ENCODE measurements at places on chromosomes 11 and 22.

DNA sequence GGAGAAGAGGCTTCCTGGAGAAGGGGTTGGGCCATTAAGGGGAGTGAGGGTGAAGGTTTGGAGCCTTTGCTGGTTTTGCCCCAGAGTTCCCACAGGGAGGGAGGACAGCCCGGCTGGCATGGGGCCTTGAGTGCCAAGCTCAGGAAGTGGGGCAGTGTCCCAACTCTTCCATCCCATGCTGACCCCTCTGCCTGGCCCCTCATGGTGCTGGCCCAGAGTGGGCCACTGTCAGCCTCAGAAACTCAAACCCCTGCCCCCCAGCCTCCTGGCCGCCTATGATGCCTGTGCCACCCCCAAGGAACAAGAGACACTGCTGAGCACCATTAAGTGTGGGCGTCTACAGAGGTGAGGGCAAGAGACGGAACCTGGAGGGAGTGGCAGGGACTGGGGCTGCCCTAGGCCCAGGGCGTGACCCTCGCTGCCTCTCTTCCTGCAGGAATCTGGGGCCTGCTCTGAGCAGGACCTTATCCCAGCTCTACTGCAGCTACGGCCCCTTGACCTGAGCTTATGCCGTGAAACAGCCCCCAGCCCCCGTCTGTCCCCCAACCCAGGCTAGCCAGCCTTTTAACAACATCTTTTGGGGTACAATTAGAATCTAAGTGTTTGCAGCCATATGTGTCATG, 5.4 kb downstream of the MUS81 start:
- DNase-seq = no peak

DNA sequence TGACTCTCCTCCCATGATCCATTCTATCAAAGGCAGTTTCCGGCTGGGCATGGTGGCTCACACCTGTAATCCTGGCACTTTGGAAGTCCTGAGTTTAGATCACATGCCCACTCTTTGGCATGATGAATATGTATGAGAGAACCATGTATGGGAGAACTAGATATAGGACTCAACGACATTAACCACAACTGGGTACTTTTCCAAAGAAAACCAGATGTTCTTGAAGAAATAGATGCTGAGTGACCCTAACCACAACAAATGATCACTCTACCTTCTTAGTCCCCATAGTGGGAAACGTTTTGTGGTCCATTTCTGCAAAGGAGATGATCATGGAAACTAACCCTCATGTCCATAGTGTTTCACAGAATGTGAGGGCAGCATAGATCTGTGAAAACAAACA, 13.6 kb downstream of the FJX1 start:
- no peak for DNase-seq

- no peak for DNase-seq
Observed at GRCh38 chr11:83367745-83368144, 81.6 kb upstream of the CCDC90B start.

GRCh38 chr11:79390477-79390876, 50.4 kb downstream of the TENM4 start:
- DNase-seq = no peak

GRCh38 chr11:85874265-85874664, 19.1 kb downstream of the CCDC83 start:
- DNase-seq = no peak

DNA sequence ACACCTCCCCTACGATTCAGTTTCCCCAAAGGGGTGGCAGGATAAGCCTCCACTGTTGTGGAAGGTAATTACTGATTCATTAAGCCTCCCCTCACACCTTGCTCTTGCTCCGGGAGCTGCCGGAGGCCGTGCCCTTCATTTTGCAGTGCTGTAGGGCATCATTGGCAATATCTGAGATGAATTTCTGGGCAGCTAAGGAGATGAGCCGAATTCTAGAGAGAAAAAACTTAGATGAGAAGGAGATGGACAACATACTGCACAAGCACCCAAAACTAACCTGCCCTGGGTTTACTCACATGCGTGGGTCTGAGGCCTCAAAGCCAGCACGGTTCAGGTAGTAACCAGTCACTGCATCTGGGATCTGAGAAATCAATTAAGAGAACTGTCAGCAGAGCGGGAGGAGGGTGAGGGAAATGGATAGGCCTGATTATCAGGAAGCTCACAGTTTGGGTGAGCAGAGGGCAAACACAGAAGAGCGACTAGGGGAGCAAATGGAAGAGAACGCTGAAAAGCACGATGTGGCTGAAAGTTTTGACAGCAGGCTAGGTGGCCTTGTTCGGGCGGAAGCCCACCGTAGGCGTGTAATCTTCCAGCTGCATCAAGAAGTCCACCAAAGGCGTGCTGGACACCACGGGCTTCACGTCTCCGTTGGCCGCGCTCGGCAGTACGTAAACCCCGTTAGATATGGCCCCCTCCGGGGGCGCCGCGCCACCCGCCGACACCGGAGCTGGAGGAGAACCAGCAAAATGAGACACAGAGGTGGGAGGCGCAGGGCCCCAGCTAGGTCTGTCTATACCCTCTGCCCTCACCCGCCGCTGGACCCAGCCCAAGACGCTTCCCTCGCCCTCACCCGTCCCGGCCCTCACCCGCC, 689 bp downstream of the TAF10 start:
- DNase-seq = peak; percentile 30

- DNase-seq = no peak
Observed at GRCh38 chr11:72730737-72731136, 21.5 kb downstream of the ARAP1 start.

DNA sequence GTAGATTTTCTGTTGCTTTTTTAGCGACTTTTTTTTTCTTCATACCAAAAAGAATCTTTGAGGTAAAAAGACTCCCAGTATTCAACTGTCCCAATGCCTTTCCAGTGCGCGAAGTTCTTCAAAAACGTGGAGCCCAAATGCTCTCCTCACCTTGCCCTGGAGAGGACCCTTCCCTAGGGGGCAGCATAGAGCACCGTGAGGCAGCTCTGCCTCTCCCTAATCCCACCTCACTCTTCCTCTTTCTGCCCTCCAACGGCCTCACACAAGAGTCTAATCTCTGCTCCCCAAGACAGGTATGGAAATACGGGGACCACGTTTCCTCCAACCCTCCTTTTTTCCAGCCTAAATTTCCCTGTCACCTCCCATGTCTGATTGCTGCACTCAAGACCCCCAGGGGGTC, 117.5 kb upstream of the ALX4 start:
- DNase-seq = peak; percentile 42

DNA sequence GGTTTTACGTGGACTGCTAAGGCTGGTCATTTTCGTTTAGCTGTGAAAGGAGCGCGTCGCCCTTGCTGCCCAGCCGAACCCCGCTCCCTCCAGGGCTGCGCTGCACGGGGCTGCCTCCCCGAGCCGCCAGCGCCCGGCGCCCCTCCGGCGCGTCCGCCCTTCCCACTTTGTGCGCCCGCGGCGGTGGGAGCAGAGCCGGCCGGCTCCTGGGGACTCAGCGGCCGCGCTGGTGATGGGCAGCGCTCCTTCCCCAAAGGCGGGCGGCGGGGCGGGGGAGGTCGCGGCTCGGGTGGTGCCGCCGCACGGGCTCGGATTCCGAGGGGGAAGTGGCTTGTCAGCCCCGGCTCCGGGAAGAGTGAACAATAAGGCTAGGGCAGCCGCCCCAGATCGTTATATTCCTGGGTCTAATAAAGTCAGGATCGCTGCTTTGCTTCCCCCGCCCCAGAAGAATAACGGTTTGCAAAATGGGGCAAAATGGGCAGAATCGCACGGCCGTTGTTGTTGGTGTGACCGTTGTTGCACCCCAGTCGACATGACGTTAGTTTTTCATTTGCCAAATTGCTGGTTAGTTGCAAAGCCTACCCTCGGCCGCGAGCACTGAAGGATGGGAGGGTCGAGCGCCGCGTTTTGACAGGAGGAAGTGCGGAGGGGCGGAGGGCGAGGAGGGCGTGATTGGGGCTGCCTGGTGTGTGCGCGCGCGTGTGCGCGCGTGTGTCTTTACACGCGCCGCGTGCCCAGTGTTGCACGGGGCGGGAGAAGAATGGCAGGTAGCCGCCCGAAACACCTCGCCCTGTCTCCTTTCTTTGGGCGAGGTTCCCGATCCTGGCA, 745 bp downstream of the NCAM1 start:
- DNase-seq = peak; percentile 38

- DNase-seq = no peak
Observed at GRCh38 chr11:12529793-12530192, 144.4 kb upstream of the TEAD1 start.

GRCh38 chr11:74650498-74650897, 58.1 kb downstream of the POLD3 start:
- DNase-seq = no peak

DNA sequence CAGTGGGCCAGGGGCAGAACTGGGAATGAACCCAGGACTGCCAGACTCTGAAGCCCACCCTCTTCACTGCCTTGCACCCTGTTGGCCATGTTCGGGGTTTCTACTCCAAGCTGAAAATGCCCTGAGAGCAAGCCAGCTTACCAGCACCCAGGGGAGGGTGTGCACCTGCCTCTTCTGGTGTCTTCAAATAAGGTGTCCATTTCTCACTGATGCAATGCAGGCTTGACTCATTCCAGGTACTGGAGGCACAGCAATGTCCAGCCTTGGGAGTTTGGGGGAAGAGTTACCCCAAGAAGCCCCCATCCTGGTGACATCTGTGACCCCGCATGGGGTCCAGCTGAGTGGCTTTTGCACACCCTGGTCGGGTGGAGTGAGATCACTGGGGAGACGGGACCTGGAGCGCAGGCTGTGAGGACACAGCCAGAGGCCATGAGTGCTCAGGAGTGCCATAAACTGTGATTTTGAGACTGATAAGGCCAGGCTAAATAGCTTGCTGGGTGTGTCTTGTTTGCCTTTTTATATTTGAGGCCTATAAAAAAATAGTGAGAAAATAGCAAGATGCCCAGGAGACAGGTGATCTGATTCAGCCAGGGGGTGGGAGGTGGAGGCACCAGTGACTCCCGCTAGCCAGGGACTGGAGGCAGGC, 4.6 kb upstream of the CERK start:
- DNase-seq = peak; percentile 61

DNA sequence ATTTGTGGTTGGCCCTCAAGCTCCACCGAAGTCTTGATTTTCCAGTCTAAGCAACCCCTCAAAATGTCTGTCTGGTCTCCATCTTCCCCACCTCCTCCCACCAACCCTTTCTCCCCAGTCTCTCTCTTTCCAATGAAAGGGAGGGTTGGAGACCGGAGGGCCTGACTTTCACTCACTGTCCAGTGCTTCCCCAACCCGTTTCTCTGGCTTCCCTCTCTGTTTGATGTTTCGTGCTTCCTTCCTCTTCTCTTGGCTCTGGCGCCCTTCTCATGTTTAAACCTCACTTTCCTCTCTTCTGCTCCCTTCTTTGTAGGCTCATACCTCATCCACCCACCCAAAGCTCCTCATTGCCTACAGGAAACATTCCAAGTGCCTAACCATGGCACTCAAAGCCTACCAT, 11.1 kb upstream of the VPS37C start:
- no peak for DNase-seq

DNA sequence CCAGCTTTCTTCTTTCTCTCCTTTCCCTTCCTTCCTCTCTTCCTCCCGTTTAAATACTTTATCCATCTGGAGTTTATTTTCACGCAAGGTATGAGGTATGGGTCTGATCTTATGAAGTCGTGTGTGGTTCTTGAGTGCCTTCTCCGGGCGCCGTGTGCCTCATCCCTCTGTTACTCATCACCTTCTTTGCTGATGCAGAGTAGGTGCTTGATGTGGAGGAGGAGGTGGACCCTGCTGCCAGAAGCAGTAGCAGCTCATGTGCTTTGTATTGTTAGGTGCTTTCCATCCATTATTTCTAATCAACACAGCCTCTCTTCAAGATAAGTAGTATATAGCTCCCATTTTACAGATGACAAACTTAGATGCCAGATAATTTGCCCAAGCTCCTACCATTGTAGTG, 47.0 kb downstream of the TNRC6B start:
- DNase-seq = no peak

GRCh38 chr11:69862331-69862771, 43.1 kb upstream of the FGF3 start:
- peak; percentile 85 for DNase-seq

- DNase-seq = peak; percentile 57
Observed at GRCh38 chr11:122872046-122872445, 10.5 kb upstream of the JHY start.

- DNase-seq = no peak
Observed at GRCh38 chr11:108847298-108847990, 182.6 kb downstream of the DDX10 start.

DNA sequence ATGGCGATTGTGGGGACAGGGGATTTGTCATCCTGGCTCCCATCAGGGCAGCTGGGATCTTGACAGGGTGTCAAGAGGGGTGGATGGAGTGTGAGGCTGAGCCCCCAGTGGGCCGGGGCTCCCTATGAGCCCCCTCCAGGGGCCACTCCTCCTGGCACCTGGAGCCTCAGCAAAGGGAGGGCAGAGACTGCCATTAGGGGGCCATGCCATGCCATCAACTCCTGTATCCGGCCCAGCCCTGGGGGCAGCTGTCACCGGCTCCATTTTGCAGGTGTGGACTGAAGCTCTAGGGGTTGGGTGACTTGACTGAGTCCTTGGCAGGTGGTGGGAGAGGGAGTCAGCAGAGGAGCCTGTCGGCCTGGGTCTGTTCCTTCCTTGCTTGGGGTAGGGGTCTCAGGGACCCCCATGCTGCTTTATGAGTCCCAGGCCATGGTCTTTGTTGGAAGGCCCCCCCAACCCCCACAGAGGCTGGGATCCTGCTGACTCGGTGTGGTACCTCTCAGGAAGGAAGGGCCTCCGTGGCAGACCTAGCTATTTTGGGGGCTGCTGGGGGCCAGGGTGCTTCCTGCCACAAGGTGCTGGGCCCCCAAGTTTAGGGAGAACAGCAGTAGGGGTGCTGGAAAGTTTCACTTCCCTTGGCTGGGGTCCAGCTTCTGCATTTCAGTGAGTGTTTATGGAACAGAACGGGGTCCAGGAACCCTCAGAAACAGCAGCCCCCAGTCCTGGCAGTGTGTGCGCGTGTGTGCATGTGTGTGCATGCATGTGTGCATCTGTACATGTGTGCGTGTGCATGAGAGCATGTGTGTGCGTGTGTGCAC, 1.5 kb downstream of the ACY3 start:
- no peak for DNase-seq

GRCh38 chr11:134487696-134488095, 75.7 kb upstream of the B3GAT1 start:
- DNase-seq = no peak

- no peak for DNase-seq
Observed at GRCh38 chr11:63543711-63544110, 7.1 kb downstream of the PLAAT4 start.

DNA sequence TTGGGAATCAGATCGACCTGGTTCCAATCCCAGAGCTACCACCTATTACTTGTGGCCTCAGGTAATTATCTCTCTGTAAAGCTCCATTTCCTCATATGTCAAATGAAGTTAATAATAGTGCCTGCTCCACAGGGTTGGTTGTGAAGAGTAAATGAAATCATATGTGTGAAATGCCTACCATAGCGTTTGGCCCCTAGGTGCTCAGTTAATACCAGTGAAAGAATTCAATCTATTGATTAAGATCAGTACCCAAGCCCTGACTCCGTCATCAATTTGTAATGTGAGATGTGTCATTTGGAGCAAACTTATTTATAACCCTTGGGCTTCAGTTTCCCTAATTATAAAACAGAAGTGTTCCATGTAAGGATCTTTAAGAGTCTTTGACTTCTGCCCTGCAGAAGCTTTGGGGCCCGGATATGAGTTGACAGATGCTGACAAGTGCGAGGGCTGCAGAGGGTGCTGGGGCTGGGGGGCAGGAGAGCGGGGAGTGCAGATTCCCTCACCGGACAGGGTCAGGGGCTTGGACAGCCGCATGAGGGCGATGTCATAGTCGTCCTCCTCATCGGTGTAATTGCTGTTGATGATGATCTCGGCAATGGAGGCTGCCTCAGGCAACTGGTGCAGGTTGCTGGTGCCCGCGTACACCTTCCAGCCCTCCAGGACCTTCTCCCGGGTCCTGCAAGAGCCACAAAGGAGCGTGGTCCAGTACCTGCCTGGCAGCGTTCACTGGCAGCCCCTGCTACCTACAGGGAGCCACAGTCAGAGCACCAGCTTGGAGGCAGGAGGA, 20.9 kb downstream of the TMPRSS13 start:
- DNase-seq = no peak

- peak; percentile 62 for DNase-seq
Observed at GRCh38 chr11:88484873-88485621, 147.5 kb upstream of the CTSC start.
